Stimulated activated CD8-positive, alpha-beta memory T cell treated with anti-CD3 and anti-CD28 coated beads, Interleukin-15, amount 100 ng/mL, for 1 hour (primary cell): ENCODE measurements at places on chromosomes 3 and 15.

GRCh38 chr3:25372167-25372566 lies 55.9 kb upstream of the RARB start:
- DNase-seq: no peak

DNA sequence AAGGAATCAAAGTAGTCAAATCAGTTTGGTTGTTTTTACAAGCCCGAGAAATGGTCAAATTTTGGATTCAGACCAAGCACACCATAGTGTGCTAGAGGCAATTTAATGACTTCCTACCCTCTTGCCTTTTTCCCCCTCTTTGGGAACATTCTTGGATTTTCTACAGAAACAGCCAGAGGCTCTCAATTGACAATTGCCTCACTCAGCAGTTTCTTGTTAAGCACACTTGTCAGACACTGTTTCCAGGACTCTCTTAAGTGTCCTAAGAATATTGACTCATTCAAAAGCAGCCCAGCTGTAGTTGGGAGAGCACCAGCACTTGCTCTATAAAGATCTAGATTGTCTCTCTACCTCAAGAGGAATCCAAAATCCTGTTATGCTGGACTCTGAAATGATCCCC lies 1.5 kb upstream of the SLC35G2 start:
- DNase-seq: no peak

DNA sequence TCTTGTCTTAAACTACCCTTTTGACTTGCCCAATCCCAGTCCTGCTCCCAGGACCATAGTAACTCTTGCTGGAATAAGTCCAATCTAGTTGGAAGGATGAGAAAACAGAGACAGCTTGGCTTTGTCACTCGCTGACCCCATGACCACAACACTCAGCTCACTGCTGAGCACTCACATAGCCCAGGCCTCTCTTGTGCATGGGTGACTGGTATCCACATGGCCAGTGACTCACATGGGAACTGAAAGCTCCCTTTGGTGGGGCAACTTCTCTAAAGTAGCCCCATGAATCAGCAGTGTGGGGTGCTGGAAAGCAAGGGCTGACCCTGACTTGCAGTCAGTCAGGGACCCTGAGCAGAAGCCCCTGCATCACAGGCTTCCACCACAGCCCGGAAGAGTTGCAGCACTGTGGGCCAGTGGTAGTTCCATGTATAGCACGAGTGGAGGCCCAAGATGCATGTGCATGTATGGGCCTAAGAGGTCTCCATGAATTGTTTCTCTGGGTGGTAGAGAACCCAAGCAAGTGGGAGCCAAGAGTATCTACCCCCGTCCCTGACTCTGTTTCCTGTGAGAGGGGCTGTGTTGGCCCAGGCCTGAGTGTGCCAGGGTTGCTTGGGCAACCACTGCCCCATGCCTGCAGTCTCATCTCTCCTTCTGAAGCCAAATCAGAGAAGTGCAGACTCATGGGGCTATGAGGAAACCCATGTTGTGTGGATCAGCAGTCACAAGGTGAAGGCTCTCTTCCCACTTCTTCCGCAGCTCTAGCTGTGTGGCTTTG lies 62.1 kb upstream of the XCR1 start:
- no peak for DNase-seq

DNA sequence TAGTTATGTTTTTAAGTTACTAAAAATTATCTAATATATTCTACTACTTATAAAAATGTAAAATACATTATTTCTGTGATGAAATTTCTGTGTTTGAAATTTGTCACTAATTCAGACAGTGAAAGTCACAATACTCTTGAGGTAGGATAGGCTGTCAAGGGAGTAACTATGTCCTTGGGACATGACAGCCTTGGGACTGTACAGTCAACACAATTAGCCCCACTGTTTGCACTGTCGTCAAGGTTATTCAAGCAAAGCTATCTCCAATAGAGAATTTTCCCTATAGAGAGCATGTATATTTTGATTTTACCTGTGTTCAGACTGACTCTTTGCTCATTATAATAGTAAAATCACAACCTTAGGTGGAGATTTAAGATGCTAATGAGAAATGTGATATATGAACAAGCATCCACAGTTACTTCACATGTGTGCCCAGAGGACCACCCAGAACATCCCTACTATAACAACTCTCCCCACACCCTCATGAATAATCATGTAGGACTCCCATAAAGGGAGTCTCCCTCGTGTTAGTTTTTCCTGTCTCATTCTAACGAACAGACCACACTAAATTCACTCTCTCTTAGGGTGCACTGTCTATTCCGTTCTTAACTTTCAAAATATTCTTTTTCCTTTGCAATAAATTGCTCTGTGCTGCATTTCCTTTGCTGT lies 1476.3 kb upstream of the CADM2 start:
- DNase-seq: no peak

DNA sequence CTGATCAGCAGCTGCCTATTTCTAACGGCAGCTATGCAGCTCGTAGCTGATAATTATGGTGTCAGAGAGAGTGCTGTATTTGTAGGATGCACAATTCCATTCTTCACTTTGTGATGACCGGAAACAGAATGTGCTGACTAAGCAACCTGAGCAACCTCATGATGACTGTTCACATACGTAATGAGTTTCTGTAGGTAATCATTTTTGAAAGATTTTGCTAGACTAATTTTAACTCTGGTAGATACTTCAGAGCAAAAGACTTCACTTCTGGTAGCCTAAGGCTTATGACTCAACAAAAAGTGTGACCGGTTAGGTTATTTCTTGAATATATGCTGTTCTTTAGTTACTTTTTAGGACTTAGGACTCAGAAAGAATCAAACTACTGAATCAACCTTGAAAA lies 567.7 kb downstream of the NAALADL2 start:
- DNase-seq: no peak

DNA sequence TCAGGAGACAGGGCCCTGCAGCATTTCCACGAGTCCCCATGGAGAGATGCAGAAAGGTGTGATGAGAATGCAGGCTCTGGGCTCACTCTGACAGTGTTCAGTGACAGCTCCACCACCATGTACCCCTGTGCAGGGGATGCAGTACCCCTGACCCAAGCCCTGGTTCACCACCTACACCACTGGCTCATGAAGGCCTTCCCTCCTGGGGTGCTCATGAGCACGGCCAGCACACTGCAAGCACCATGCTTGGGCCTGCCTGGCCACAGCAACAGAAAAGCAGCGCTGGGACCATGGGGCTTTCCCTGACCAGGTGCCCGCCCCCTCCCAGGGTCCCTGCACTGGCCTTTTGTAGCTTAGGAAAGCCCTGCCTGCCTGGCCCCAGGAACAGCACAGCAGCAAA lies 6.2 kb downstream of the CXCR6 start:
- DNase-seq: no peak

GRCh38 chr3:23785882-23786281 lies 19.9 kb upstream of the UBE2E1 start:
- DNase-seq: no peak

DNA sequence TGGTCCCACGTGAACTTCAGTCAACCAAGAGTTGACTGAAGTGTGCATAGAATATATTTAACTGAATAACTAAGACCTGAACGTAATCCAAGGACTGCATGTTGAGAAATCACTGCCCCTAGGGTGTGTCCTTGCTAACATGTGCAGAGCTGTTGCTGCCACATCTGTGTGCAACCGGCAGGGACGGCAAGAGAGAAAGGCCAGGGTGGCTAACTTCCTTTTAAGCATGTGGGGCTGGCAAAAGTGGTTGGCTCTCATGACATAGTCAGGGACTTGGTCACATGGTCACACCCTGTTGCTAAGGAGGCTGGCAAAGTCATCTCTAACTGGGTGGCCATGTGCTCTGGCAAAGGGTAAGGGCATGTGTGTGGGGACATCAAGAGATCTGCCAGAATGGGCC lies 52.4 kb downstream of the GASK1A start:
- no peak for DNase-seq

- no peak for DNase-seq
Measured at GRCh38 chr3:48990636-48991469, 812 bp downstream of the P4HTM start.

- no peak for DNase-seq
Measured at GRCh38 chr3:189947068-189947467, 173.6 kb downstream of the P3H2 start.

GRCh38 chr15:51191766-51192165 lies 97.1 kb upstream of the TNFAIP8L3 start:
- no peak for DNase-seq

DNA sequence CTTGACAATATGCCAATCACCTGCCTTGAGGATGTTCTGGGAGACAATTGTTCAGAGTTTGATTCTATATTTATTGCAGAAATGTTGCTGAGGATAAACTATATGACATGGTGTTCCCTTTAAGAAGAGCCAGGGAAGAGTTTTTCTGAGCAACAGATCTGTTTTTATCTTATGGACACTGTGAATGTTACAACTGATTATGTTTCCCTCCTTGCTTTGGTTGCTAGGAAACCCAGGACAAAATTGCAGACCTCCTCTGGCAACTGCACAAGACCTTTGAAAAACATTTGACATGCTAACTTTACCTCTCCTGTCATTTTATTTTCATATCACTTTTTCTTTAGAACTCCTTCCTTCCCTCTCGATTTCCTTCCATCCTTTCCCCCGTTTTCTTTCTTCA lies 8.2 kb upstream of the TM6SF1 start:
- DNase-seq: no peak

- no peak for DNase-seq
Measured at GRCh38 chr3:148998715-148999423, 7.5 kb downstream of the GYG1 start.

DNA sequence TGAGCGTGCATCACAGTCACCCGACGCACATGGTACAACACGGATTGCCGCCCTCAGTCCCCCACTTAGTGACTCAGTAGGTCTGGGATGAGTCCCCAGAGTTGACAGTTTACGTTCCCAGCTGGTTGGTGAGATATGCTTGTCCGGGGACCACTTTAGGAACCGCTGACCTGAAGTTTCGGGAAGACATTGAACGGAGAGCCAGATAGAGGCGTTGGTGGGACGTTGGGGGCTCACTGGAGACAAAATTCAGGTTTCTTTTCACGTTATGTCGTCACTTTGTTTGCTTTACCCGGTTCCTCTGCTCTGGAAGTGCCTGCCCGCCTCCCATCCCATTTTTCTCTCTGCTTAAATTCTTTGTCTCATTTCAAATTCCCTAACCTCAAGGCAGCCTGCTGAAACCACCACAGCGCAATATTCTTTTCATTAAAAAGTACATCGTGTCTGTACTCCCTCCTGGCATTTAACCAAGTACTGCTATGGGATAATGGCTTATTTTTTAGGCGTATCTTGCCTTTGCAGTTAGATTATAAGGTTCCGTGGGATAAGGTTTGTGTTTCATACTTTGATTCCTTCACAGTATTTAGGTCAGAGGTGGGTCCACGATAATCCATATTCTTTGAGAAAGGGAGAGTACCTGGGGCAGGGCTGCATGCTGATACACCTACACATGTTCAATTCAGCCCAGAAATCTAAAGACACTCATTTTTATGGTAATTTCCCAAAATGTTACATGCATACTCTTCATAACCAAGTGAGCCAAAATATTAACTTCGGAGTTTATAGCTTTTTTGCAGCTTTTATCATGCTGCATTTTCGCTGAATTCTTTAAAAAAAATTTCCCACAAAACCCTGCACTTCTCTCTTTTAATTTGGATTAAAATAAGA lies 921 bp downstream of the LMLN start:
- DNase-seq: no peak

DNA sequence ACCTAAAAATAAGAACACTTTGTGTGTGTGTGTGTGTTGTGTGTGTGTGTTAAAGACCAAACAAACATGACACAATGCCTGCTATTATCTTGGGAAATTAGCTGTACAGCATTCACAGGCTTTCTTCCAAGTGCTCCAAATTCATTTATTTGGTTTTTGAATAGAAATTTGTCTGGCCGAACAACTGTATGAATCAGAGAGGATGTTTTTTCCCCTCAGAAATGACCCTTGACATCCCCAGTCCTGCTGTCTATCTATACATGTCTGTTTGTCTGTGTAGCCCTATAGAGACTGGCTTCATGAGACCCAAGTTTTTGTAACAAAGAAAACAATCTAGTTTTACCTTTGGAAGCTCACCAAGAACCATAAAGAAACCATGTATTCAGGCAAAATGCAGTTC lies 549.8 kb downstream of the NSUN3 start:
- no peak for DNase-seq

DNA sequence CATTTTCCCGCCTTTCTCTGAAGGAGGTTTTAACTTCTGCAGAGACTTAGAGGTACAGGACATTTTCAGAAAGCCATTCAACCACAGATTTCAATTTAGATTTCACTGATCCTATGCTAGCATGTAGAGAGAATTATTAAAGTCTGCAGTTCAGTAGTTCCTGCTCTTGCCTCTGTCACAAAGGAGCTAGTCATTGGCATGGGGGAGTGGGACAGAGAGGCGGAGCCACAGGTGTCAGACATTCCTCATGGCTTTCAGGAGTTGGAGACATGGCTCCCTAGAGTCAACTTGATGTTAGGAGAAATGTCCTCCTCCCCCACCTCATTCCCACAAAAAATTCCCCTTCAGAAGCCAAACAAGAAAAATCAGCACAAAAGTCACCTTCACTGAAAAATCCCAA lies 66.0 kb upstream of the SIAH2 start:
- no peak for DNase-seq
